ENCODE measurements at places on chromosomes 1 and 21. TPM values are rescaled to one million over a fixed set of nuclear protein-coding genes. Genes with fewer than 3 reads are reported as not detected.

Gene CLCA4
- total RNA-seq, result not detected

Gene CLDN14
- not detected for total RNA-seq

Gene HUNK
- not detected for total RNA-seq

Gene ERVH48-1
- not detected for total RNA-seq

Gene KRTAP7-1
- not detected for total RNA-seq

Gene FMN2
- total RNA-seq, result 1.3 TPM

Gene AGT
- total RNA-seq, result 0.10 TPM

DNA sequence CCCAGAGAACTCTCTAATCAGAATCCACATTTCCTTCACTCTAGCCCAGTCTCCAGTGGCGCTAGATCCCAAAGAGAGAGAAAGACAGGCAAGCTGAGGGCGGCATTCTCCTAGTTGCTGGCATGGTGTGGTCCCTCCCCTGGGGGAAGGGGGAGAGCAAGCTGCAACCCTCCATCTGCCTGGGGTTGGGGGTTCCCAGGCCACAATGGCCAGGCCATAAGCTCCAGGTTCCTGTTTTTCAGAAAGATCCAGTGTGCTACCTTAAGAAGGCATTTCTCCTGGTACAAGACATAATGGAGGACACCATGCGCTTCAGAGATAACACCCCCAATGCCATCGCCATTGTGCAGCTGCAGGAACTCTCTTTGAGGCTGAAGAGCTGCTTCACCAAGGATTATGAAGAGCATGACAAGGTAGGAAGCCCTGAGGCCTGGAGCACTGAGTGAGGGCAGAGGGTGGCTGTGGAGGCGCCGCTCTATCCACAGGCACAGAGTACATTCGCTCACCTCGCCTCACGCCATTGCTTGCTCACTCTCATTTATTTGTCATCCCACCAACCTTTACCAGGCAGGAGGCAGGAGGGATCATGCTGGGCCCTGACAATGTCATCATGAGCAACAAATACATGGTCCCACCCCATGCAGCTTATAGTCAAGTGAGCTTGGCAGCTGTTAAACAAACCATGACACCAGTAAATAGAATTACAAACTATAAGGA is 6.6 kb downstream of the CSF1 start:
- no peak for DNase-seq

GRCh38 chr1:49864581-49864980 is 159.2 kb downstream of the AGBL4 start:
- peak; percentile 70 for DNase-seq

DNA sequence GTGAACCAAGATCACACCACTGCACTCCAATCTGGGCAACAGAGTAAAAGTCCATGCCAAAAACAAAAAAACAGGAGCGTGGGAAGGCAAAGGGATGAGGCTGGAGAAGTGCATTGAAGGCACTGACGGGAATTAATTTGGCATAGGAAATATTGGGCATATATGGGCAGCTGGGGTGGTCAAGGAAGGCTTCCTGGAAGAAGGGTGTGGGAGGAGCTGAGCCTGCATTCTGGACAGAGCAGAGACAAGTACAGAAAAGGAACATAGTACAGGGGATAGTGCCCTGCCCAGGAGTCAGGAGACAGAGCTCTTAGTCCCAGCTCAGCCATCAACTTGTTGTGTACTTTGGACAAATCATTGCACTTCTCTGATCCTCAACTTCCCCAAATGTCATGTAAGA is 11.7 kb downstream of the SDC3 start:
- no peak for DNase-seq

DNA sequence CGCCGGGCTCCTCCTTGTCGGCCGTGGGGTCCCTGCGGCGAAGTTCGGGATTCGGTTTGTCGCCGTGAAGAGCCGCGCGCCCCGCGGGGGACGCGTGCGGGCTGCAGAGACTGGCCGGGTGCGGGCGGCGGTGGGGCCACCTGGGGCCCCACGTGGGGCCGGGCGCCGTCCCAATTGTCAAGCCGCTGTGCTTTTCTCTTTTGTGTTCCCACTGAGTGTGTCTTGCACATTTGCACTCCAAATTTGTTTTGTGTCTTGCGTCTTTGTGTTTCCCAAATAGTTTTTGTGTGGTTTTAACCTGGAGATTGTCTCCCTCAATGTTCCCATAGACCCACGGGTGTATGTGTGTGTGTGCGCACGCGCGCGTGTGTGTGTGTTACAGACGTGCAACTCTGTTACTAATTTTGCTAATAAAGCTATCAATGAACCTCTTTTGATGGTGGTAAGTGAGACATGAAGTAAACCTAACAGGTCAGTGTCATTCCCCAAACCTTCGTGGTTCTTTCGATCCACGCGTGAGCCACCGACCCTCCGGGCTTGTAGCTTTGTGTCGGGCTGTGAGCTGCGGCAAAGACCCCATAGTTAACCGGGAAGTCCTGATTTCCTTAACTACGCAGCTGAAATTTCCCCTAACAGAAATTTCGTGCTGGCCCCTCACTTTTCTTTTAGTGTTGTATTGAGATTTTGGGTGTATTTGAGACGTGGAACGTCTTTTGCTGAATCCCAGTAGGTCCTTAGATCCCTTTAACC is 708 bp downstream of the PRDM2 start:
- no peak for DNase-seq

- DNase-seq, result no peak
These were observed 49.4 kb downstream of the ADCY10 start for GRCh38 chr1:167864392-167865032.

GRCh38 chr1:63668298-63668697 is 75.1 kb downstream of the PGM1 start:
- peak; percentile 15 for DNase-seq

DNA sequence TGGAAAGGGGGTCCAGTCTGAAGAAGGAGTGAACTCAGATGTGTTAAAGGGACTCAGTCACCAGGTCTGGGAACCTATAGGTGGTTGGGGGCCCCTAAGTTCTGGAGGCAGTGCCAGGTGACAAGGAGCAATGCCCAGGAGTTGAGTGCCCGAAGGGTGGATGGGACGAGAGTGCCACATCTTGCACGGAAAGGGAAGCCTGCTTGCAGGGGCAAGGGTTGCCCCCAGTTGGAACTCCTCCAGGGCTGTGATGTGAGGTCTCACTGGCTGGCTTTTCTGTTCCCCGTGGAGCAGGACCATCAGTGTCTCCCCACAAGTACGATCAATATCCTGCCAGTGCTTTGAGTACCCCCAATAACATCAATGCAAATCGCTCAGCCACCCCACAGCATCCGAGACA is 107.3 kb downstream of the TOMM20 start:
- DNase-seq, result no peak

- DNase-seq, result no peak
These were observed 39.3 kb upstream of the EYA3 start for GRCh38 chr1:28127617-28128257.
